ENCODE measurements at places on chromosomes 1 and 21.
A peak's percentile ranks its signal among the peaks of the same experiment; 100 is the strongest.

- no peak for DNase-seq
Measured at GRCh38 chr1:60035921-60036320, 37.6 kb downstream of the C1orf87 start.

- no peak for DNase-seq
Measured at GRCh38 chr1:183251959-183252450, 65.9 kb downstream of the LAMC2 start.

DNA sequence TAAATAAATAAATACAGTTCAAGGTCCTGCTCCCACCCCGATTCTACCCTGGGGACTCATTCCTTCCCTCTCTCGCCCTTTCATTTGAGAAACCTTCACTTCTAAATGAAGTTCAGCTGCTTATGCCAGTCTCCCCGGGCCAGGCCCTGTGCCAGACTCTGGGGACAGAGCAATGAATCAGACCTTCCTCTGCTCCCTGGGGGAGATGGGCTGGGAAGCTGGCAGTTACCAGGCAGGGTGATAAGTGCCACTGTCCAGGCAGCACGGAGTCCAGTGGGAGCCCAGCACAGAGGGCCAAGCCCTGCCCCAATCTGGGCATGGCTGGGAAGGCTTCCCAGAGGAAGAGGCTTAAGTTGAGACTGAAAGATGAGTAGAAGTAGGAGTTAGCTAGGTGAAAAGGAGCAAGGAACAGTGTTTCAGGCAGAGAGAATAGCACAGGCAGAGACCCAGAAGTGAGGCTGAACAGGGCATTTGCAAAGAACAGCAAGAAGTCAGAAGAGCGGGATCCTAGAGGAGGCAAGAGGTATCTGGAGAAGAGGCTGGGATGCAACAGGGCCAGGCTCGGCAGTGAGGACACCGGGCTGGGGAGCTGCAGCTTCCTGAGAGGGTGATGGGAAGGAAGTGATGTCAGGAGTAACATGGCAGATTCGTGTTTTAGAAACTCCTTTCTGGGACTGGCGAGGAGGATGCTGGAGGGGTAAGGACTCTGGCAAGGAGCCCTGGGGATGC lies 13.5 kb downstream of the KCNQ4 start:
- no peak for DNase-seq

DNA sequence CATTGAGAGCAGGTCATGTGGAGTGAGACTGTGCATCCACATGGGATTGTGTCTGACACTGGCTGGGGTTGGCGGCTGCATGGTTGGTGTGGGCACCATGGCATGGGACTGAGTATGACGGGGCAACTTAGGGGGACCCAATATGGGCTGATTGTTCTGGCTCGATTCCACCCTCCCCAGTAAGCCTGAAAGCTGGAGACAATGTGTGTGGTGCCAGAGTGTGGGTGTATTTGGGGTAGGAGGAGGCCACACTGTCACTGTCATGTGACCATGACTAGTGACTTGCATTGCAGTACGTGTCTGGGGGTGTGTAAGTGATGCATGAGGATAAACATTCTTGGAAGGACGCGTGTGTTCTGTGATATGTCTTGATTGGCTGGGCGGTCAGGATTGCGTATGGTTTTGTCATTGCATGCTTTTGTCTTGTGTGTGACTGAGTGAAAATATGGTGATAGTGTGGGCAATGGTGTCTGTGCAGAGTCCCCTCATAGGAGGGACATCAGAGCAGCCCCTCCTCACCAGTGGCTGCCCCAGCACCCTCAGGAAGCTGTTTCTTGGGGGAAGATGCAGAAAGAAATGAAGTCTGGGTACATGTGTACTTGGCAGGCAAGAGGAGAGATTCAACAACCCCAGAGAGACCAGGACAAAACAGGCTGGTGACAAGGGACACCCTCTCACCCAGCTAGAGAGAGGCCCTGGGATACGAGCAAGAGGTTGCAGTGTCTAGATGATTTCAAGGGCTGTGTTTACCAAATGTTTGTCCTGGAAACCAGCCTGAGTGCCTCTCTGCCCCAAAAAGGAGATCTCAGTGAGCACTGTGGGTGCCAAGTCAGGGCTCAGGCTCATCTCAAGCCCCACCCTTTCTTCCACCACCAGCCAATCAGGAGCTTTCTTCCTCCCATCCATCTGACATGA lies 36.3 kb downstream of the SDC3 start:
- DNase-seq = no peak

DNA sequence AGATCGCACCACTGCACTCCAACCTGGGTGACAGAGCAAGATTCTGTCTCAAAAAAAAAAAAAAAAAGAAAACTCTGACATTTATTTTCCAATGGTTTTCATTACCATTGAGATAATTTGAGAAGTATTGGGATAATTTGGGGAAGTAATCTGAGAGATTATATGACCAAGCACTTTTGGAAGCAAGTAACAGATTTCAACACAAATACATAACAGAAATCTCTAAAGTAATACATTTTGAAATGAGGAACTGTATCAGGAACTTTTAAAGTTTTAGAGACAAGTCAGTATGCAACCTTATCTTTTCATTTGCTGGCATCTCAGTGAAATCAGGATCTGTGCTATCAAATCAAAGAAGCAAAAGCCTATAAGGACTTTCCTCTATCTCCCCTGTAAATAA lies 25.4 kb upstream of the SLC16A1 start:
- no peak for DNase-seq

DNA sequence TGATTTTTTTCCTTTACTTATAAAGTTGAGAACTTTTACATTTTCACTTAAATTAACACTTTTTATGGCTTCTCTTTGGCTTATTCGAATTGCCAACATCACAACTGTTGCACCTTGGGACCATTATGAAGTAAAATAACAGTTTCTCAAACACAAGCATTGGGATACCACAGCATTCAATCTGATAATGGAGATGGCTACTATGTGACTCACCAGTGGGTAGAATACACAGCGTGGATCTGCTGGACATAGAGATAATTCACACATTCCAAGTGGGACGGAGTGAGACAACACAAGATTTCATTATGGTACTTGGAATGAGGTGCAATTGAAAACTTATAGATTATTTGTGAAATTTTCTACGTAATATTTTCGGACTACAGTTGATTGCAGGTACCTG lies 68.0 kb downstream of the ADAMTS1 start:
- no peak for DNase-seq

DNA sequence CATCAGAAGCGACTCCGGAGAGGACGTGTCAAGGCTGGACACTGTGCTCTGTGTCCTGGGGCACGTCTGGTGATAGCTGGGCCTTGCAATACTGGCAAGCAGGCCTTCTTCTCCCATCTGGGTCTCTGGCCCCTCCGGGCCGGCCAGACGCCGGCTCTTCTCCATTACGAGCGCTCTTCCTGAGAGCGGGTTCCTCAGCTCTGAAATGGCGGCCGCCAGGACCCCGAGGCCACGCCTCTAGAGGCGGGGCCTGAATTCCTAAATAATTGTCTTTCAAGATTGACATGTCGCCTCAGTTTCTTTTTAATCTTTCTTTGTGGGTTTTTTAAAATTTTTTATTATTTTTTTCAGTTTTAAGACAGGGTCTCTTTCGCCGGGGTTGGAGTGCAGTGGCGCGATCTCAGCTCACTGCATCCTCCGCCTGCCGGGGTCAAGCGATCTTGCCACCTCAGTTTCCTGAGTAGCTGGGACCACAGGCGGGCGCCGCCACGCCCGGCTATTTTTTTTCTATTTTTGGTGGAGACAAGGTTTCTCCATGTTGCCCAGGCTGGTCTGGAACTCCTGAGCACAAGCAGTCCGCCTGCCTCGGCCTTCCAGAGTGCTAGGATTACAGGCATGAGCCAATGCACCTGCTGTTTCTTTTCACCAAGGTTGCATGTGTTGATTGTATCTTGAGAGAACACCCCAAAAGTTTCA lies 9.2 kb downstream of the RNF2 start:
- no peak for DNase-seq

GRCh38 chr21:41800425-41801320 lies 33.8 kb upstream of the RIPK4 start:
- no peak for DNase-seq

- no peak for DNase-seq
Measured at GRCh38 chr1:9235560-9235959, 986 bp downstream of the H6PD start.

DNA sequence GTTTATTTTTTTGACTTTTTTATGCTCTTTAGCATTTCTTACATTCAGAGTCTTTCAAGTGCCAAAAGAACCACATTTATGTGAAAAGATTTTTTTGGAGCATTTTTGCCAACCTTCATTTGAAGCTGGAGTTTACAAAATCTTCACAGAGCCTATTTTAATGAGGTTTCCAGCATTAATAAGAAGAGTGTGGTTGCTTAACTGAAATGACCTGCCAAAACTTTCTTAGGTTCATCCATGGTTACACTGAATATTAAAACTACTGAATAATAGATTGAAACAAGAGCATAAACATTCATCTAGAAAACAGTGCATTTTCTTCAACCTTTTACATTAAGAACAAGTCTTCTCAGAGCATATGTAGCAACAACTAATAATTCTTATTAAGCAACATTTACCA lies 672.3 kb upstream of the CXADR start:
- DNase-seq = no peak

GRCh38 chr1:94304553-94304952 lies 67.2 kb upstream of the ARHGAP29 start:
- DNase-seq = no peak

GRCh38 chr1:209829716-209830115 lies 1.9 kb downstream of the UTP25 start:
- DNase-seq = no peak

- DNase-seq = no peak
Measured at GRCh38 chr1:116257341-116257767, 115.7 kb upstream of the ATP1A1 start.

- DNase-seq = peak; percentile 77
Measured at GRCh38 chr1:14263225-14263624, 335.3 kb upstream of the KAZN start.

DNA sequence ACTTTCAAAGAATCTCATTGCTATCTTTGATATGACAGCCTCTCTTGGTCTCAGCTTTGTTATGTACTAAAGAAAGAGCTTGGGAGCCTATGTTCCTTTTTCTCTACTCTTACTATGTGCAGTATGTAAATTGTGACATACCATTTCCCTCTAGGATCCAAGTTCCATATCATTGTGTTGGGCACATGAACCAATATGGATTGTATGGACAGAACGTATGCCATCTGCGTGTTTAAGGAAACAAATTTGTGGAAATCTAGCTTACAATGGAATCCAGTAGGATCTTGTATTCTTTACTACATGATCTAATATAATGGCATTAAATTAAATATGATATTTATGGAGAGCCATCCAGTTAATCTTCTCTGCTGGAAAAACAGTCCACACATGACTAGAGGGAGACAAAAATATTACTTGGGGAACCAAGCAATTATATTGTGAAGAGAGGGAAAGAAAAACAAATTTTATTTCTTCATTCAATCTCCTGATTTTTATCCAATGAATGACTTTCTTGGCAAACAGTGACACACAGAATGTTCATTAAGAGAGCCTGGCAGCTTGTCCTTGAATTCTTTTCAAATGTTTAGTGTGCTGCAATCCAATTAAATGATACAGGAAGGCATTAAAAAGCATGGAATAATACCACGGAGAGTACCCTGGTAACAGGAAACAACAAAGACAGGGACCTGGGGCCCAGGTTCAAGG lies 106.5 kb upstream of the DAB1 start:
- no peak for DNase-seq

DNA sequence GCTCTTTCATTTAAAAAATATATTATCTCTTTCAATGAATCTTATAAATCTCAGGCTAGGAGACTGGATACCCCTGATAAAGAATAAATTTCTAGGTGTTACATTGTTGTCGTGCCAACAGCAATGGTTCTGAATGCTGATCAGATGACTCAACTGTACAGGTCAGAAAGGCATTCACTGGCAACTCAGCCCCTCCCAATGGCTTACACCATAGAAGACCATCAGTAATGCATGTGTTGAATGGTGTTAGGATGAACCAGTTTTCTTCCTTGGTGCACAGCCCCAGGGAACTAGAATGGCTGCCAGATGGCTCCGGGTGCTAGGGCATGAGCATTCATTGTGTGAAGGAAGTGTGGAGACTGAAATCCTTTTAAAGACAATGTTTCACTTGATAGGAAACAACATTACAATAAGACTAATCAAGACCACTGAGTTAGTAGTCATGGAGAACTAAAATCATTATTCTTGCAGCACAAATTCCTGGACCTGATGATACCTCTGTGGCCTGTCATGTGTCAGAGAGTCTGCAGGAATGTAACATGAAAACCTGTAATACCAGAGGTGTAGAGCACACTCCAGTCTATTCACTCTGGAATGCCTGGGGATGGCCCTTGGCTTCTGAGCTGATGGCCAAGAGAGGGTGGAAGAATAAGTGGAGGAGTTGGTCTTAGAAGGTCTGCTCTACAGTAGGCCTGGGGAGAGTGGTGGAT lies 187.7 kb upstream of the LMO4 start:
- no peak for DNase-seq

- DNase-seq = no peak
Measured at GRCh38 chr1:244180256-244180655, 129.2 kb downstream of the ZBTB18 start.

DNA sequence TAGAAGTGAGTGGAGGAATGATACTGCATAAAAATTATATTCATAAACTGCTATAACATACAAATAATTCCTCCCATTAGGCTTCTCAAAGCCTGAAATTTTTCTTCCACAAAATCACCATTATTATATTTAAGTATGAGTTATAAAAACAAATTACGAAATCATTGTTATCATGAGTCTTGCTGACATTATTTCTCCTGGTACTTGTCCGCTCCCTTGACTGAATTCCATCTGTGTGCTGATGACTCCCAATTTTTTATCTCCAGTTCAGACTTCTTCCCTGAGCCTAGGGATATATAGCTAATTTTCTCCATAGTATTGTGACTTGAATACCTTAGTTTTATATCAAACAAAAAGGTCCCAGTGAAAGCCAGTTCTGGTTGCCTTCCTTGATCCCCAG lies 268.2 kb downstream of the HMCN1 start:
- no peak for DNase-seq
